Stomach (tissue), 19 donors: ENCODE measurements at places on chromosomes 5 and 9. TPM values are rescaled to one million over a fixed set of nuclear protein-coding genes. Genes with fewer than 3 reads are reported as not detected.

DNA sequence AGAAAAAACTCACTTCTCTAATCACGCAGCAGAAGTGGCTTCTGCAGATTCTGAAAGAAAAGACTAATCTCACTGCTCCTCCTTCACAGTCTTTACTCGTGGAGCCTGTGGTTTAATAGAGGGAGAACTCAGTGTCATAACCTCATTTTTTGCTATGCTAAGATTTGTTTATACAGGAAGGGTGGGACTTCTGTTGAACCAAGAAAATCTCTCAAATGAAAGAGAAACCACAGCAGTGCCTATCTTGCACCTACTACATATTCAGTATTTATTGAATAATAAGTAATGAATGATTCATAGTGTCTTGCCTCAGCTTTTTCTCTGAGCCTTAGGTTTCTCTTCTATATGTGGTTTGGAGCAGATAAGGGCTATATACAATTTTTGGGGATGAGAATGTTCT is 136.1 kb upstream of the DMAC1 start:
- DNase-seq = peak; percentile 57
- no peaks in the 10 kb centered on the region for H3K36me3 ChIP-seq
- H3K4me3 ChIP-seq = no peak overlapping the region
- peaks cover 5% of the 10 kb centered on the region for H3K4me1 ChIP-seq
- no peaks in the 10 kb centered on the region for H3K27me3 ChIP-seq
- H3K27ac ChIP-seq = no peak overlapping the region

FAM200C gene
- total RNA-seq = 3.0 TPM

DNA sequence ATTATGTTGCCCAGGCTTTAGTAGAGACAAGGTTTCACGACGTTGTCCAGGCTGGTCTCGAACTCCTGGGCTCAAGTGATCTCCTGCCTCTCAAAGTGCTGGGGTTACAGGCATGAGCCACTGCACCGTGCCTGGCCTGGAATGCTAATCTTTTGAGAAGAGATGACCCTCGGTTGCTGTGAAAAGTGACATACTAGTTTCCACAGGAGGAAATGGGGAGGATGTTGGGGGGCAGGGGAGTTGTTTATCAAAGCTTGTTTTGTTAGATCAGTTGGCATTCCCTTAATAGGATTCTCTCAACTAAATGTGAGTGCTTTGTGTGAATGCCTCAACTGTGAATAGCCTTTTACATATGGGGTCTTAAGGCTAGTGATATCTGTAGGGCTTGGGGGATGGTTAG is 16.4 kb upstream of the MATR3 start:
- peaks cover 31% of the 10 kb centered on the region for H3K36me3 ChIP-seq
- H3K27ac ChIP-seq = peak overlapping the region; percentile 85
- no peak overlapping the region for H3K4me3 ChIP-seq
- H3K27me3 ChIP-seq = no peaks in the 10 kb centered on the region

POU5F2 gene
- 4.0 TPM for total RNA-seq

EIF4EBP3 gene
- 2.7 TPM for total RNA-seq

- no peak overlapping the region for H3K27ac ChIP-seq
- no peaks in the 10 kb centered on the region for H3K4me1 ChIP-seq
- H3K36me3 ChIP-seq = no peaks in the 10 kb centered on the region
- H3K4me3 ChIP-seq = no peak overlapping the region
These were observed 355.4 kb downstream of the CAAP1 start for GRCh38 chr9:26537211-26537610.

GRCh38 chr9:87490907-87491306 is 6.8 kb upstream of the DAPK1 start:
- no peak overlapping the region for H3K4me3 ChIP-seq
- H3K36me3 ChIP-seq = no peaks in the 10 kb centered on the region
- no peak for DNase-seq
- no peak overlapping the region for H3K27ac ChIP-seq
- no peaks in the 10 kb centered on the region for H3K27me3 ChIP-seq
- H3K4me1 ChIP-seq = no peaks in the 10 kb centered on the region

GRCh38 chr5:88956416-88956815 is 73.4 kb upstream of the MEF2C start:
- no peaks in the 10 kb centered on the region for H3K36me3 ChIP-seq
- H3K27me3 ChIP-seq = no peaks in the 10 kb centered on the region
- no peak overlapping the region for H3K4me3 ChIP-seq

DNA sequence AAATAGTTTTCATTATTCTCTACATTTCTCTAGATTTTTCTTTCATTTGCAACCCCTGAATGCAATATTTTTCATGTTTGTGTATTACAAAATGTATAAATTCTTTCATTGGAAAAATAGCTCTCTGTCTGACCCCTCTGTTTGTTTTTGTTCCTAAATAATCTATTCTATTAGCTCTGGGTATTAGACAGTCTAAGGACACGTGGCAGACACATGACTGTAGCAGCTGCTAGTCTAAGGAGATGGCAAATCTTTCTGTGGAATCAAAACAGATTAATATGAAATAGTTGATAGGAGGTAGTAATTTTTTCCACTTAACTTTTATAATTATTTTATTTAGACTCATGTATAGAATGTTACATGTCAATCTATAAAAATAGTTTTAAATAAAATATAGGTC is 21.4 kb upstream of the SPATA9 start:
- no peaks in the 10 kb centered on the region for H3K36me3 ChIP-seq
- no peak overlapping the region for H3K27ac ChIP-seq
- H3K4me3 ChIP-seq = no peak overlapping the region
- H3K27me3 ChIP-seq = no peaks in the 10 kb centered on the region

DNA sequence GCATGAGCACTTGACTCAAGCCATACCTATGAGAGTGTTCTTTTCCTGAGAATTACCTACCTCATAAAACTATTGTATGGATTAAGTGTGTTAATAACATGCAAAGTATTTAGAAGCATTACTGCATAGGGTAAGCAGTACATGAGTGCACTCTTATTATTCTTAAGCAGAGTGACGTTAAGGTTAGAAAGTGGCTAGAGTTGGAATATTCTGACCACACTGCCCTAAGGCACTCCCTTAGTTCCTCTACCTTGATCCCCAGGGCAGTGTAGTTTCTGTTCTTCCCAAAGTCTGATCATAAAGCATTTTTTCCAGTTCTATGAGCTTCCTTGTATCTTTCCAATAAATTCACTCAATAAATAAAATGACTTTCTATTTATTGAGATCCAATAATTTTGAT is 189.2 kb downstream of the PCSK1 start:
- H3K4me1 ChIP-seq = peaks cover 28% of the 10 kb centered on the region
- no peak overlapping the region for H3K27ac ChIP-seq
- H3K27me3 ChIP-seq = no peaks in the 10 kb centered on the region
- DNase-seq = no peak

CARTPT gene
- total RNA-seq = 11.4 TPM

NRG2 gene
- 0.37 TPM for total RNA-seq

- H3K4me1 ChIP-seq = no peaks in the 10 kb centered on the region
- no peak for DNase-seq
- no peak overlapping the region for H3K27ac ChIP-seq
- no peaks in the 10 kb centered on the region for H3K27me3 ChIP-seq
These were observed 146.1 kb upstream of the TSLP start for GRCh38 chr5:110925398-110925797.

- H3K4me3 ChIP-seq = no peak overlapping the region
- no peaks in the 10 kb centered on the region for H3K36me3 ChIP-seq
- H3K4me1 ChIP-seq = peaks cover 11% of the 10 kb centered on the region
- no peak for DNase-seq
- no peak overlapping the region for H3K27ac ChIP-seq
- no peaks in the 10 kb centered on the region for H3K27me3 ChIP-seq
These were observed 35.2 kb upstream of the SPARC start for GRCh38 chr5:151721812-151722391.

FAM221B gene
- total RNA-seq = not detected

IFNB1 gene
- not detected for total RNA-seq

DNA sequence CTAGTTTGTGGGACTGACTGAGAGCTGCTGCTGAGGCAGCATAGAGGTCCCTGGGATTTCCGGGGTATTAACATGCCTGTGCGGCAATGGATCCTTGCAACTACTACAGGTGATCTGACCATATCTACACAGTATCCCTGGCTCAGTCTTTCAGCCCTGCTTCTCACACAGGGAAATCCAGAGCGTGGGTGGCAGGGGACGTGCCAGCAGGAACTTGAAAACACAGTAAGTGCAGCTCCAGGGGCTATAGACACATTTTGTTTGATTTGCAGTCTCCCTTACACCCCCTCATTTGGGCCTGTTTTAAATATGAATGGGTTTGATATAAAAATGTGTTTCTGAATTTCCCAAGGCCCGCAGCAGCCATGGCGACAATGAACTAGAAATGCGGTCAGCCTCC is 209.5 kb downstream of the DCP2 start:
- no peaks in the 10 kb centered on the region for H3K36me3 ChIP-seq
- H3K27me3 ChIP-seq = no peaks in the 10 kb centered on the region
- H3K4me1 ChIP-seq = no peaks in the 10 kb centered on the region
- H3K4me3 ChIP-seq = no peak overlapping the region
- H3K27ac ChIP-seq = no peak overlapping the region
- no peak for DNase-seq

SPATA31A3 gene
- total RNA-seq = not detected

DNA sequence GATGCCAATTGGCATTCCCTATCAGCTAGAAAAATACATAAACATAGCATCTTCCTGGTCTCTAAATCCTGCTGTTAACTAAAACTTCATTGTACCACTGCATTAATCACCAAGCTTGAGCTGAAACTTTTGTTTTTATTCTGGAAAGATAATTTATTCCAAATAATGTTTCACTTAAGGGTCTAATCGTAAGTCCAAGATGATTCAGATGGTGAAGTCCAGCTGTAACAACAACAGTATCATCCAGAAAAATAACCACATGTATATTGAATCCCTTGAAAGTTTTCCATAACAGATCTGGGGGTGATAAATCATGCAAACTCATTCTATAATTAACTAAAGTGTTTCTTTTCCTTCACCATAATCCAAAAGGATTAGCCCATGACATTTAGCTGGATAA is 23.9 kb downstream of the RORB start:
- H3K4me1 ChIP-seq = no peaks in the 10 kb centered on the region
- H3K36me3 ChIP-seq = no peaks in the 10 kb centered on the region
- no peak overlapping the region for H3K27ac ChIP-seq
- H3K4me3 ChIP-seq = no peak overlapping the region
- no peaks in the 10 kb centered on the region for H3K27me3 ChIP-seq
- peak; percentile 6 for DNase-seq

DNA sequence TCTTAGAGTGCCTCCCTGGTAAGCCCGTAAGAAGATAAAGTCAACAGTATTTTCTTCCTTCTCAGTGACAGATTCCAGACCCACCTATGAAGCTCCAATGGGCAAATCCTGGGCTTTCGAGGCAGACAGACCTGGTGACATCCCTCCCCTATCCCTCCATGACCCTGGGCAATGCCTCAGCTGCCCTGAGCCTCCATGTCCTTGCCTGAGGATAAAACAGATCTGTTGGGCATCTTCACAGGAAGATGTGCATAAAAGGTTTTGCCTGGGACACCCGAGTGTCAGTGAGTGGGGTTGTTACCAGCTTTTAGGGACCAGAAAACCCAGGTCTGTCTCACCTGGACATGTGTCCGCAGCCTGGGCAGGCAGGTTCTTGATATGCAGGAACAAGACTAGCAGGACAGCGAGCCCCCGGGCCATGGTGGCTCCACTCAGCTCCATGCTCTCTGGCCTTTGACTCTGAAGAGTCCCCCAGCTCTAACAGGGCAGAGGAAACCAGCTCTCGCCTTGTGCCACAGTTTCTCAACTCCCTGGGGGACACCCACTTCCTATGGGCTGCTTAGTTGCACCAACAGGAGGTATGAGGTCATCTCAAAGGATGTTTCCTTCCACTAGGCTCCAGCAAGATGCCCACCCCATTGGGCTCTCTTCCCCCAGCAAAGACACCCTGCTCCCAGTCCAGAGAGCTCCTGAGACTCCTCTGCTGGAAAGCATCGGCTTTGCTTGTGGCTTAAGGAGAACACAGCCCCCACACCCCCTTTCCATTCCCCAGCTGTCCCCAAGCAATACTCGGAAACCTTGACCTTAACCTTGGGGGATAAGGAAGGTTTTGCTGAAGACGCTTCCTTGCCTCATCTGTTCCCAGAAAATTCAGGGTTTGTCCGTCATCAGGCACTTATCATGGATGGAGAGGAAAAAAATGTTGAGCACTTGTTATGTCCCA is at the start of gene FCN1:
FCN1 (minus strand) TSS at position 482 of the 943 bp plus-strand sequence; CDS start at position 441, 41 bp downstream.
- H3K4me1 ChIP-seq = no peaks in the 10 kb centered on the region
- DNase-seq = no peak
- no peaks in the 10 kb centered on the region for H3K36me3 ChIP-seq
- H3K27me3 ChIP-seq = no peaks in the 10 kb centered on the region
- H3K27ac ChIP-seq = no peak within 1 kb of the TSS

FAM151B gene
- total RNA-seq = 14.7 TPM

LRRC19 gene
- total RNA-seq = 4.3 TPM

DNA sequence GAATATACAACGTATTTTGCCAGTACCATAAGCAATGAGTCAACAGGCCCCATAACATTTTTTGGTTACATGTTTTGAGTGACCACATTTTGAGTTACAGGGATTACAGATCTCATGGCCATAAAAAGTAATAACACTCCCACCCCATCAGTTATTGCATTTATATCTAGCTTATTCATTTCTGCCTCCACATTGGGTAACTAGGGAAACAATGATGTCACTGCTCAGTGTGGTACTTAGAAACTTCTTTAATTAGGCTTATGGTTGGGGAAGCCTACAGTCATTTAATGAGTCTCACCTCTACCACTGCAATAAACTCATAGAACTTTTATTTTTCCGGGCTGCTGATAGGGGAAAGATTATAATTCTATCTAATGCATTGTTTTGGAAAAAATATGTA is 39.9 kb upstream of the SMIM15 start:
- H3K4me1 ChIP-seq = no peaks in the 10 kb centered on the region
- no peak for DNase-seq
- H3K4me3 ChIP-seq = no peak overlapping the region
- no peaks in the 10 kb centered on the region for H3K36me3 ChIP-seq
- H3K27me3 ChIP-seq = no peaks in the 10 kb centered on the region
- H3K27ac ChIP-seq = no peak overlapping the region

DNA sequence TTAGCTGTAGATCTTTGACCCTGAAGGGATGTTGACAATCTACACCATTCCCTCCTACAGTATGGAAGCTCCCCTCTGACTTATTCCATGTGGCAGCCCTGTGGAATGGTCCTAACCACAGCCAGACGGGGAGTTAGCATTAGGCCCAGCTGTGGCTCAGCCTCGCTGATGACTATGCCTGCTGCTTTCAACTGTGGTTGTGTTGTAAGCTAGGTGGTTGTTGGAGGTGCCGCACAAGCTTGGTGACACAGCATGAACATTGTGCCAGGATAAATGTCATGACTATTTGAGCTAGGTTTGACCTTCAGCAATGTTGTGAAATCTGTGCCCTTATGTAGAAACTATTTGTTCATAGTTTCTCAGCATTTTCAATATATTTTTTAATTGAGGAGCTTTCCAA is 40.6 kb downstream of the SGCD start:
- H3K36me3 ChIP-seq = no peaks in the 10 kb centered on the region
- no peak overlapping the region for H3K27ac ChIP-seq
- no peaks in the 10 kb centered on the region for H3K4me1 ChIP-seq
- no peaks in the 10 kb centered on the region for H3K27me3 ChIP-seq
- H3K4me3 ChIP-seq = no peak overlapping the region
- DNase-seq = no peak

GRCh38 chr9:83430681-83431080 is 107.5 kb downstream of the FRMD3 start:
- H3K27me3 ChIP-seq = no peaks in the 10 kb centered on the region
- H3K36me3 ChIP-seq = no peaks in the 10 kb centered on the region
- H3K4me1 ChIP-seq = peaks cover 52% of the 10 kb centered on the region
- no peak overlapping the region for H3K4me3 ChIP-seq

SPINK5 gene
- total RNA-seq = not detected

- H3K27me3 ChIP-seq = no peaks in the 10 kb centered on the region
- no peak overlapping the region for H3K4me3 ChIP-seq
- H3K4me1 ChIP-seq = peaks cover 6% of the 10 kb centered on the region
- no peak for DNase-seq
These were observed 20.6 kb downstream of the MEGF9 start for GRCh38 chr9:120693700-120694008.

CCDC171 gene
- 3.3 TPM for total RNA-seq
